ENCODE measurements at places on chromosomes 11 and 22. TPM values are rescaled to one million over a fixed set of nuclear protein-coding genes. Genes with fewer than 3 reads are reported as not detected.

FSHB gene
- not detected for total RNA-seq

YAP1 gene
- 124 TPM for total RNA-seq

ARHGAP20 gene
- 7.9 TPM for total RNA-seq

OR2D2 gene
- total RNA-seq = not detected

OR51M1 gene
- total RNA-seq = not detected

SULT4A1 gene
- total RNA-seq = 0.15 TPM

FEN1 gene
- 140 TPM for total RNA-seq

PRG3 gene
- total RNA-seq = not detected

SAA4 gene
- not detected for total RNA-seq

OR52I1 gene
- total RNA-seq = not detected

NUDT8 gene
- 3.4 TPM for total RNA-seq

P2RY6 gene
- 0.43 TPM for total RNA-seq

UBQLN3 gene
- total RNA-seq = not detected

DEUP1 gene
- total RNA-seq = not detected

C11orf65 gene
- total RNA-seq = 0.43 TPM

FUT4 gene
- 7.7 TPM for total RNA-seq

IRAG1 gene
- 0.81 TPM for total RNA-seq

AGBL2 gene
- total RNA-seq = 6.5 TPM

NPTXR gene
- 116 TPM for total RNA-seq

OR52N4 gene
- total RNA-seq = not detected

CTSF gene
- total RNA-seq = 3.7 TPM

RIBC2 gene
- 14.9 TPM for total RNA-seq

ADAMTS15 gene
- total RNA-seq = 0.99 TPM

TPH1 gene
- total RNA-seq = 0.24 TPM

RANGAP1 gene
- 177 TPM for total RNA-seq

APOBEC3A gene
- total RNA-seq = not detected

MRE11 gene
- 44.7 TPM for total RNA-seq

BDNF gene
- 0.07 TPM for total RNA-seq

ROM1 gene
- 1.1 TPM for total RNA-seq

GGTLC2 gene
- not detected for total RNA-seq

SHANK2 gene
- total RNA-seq = 0.71 TPM

CDC42BPG gene
- total RNA-seq = 4.6 TPM
